K562 (cell line): ENCODE measurements at places on chromosomes 6 and 20. TPM values are rescaled to one million over a fixed set of nuclear protein-coding genes. Genes with fewer than 3 reads are reported as not detected.

Gene TRERF1
- 0.16 and 0.20 TPM in 2 replicates for total RNA-seq

Gene HLA-DQB1
- 0.29 TPM in 1 of 2 replicates, not detected in the other for total RNA-seq

Gene NKAPL
- not detected in 2 replicates for total RNA-seq

Gene BTNL2
- total RNA-seq = not detected in 2 replicates

Gene DNAH8
- total RNA-seq = 2.8 and 2.9 TPM in 2 replicates

Gene PRDM13
- not detected in 2 replicates for total RNA-seq

Gene SCUBE3
- 0.02 TPM in 1 of 2 replicates, not detected in the other for total RNA-seq

Gene HLA-DRB5
- total RNA-seq = 0.27 TPM in 1 of 2 replicates, not detected in the other

Gene CRIP3
- total RNA-seq = 0.82 and 0.89 TPM in 2 replicates

Gene GJA10
- total RNA-seq = not detected in 2 replicates

GRCh38 chr20:15546525-15547023, 1026.7 kb downstream of the KIF16B start:
- no peak overlapping the region for H3K27ac ChIP-seq
- no peak for DNase-seq
- H3K4me3 ChIP-seq = no peak overlapping the region
- H3K36me3 ChIP-seq = no peaks in the 10 kb centered on the region

- no peaks in the 10 kb centered on the region for H3K27me3 ChIP-seq
- H3K4me3 ChIP-seq = no peak overlapping the region
- H3K27ac ChIP-seq = peak overlapping the region; percentile 91
- no peaks in the 10 kb centered on the region; the same call in 2 of the 3 replicates for H3K36me3 ChIP-seq
Measured at GRCh38 chr6:68741501-68742386, 106.7 kb downstream of the ADGRB3 start.

DNA sequence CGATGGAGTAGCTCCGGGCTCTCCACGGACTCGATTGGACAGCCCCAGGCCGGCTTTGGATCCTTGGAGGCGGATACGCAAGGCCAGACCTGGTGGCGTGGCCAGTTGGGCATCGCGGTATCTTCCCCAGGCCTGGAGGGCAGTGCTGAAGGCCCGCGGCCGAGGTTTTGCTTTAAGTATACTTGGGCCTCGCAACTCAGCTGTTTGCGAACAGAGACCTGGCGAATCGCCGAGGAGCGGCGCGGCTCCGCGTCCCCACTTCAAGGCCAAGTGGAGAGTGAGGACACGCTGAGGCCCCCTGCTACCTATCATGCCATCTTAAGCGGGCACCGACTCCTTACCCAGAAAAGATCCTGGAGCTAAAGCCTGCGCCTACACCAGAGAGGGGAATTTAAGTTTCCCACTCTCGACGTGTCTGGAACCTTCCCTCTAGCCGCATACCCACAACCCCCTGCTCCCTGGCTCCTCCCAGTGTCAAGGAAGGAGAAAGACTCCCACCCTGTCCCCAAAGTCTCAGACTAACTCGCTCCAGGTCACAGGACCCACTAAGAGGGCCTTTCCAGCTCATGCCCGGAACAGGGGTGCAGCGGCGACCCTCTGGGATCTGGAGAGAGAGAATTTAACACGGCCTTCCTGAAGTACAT, 4.1 kb downstream of the LINC00237 start:
- peaks cover 17% of the 10 kb centered on the region; the same call in 1 of the 2 replicates for H3K27me3 ChIP-seq
- H3K4me1 ChIP-seq = no peaks in the 10 kb centered on the region; the same call in 2 of the 3 replicates
- DNase-seq = no peak
- no peak overlapping the region for H3K27ac ChIP-seq

DNA sequence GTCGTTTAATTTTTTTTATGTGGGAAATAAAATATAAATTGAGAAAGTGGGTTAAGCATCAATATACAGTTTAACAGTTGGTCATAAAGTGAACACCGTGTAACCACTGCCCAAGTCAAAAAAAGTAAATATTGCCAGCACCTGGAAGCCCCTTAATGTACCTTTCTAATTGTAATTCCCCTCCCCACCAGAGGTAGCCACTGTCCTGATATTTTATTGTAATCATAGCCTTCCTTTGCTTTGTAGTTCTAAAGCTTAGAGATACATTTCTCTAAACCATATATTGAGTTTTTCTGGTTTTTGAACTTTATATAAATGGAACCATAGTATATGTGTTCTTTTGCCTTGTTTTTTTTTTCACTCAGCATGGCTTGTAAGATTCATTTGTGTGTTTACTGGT, 180.6 kb downstream of the TBC1D7 start:
- DNase-seq = no peak
- H3K27ac ChIP-seq = no peak overlapping the region
- 0 out of 2 replicates have a peak, but pooled peaks cover 2% of the 10 kb centered on the region for H3K27me3 ChIP-seq
- no peaks in the 10 kb centered on the region for H3K4me1 ChIP-seq
- H3K36me3 ChIP-seq = no peaks in the 10 kb centered on the region
- H3K4me3 ChIP-seq = no peak overlapping the region

- DNase-seq = peak; percentile 2
- no peaks in the 10 kb centered on the region for H3K36me3 ChIP-seq
- H3K4me1 ChIP-seq = no peaks in the 10 kb centered on the region
- no peaks in the 10 kb centered on the region for H3K27me3 ChIP-seq
- H3K27ac ChIP-seq = no peak overlapping the region
Measured at GRCh38 chr6:74574794-74575193, 631.1 kb downstream of the COL12A1 start.

- H3K4me1 ChIP-seq = peaks cover 6% of the 10 kb centered on the region; the same call in 1 of the 2 replicates
- H3K27me3 ChIP-seq = peaks cover 32% of the 10 kb centered on the region
- no peak overlapping the region for H3K27ac ChIP-seq
- DNase-seq = no peak
- no peaks in the 10 kb centered on the region for H3K36me3 ChIP-seq
Measured at GRCh38 chr20:58212636-58213035, 15.8 kb downstream of the ANKRD60 start.

GRCh38 chr20:920311-920710, 4.2 kb upstream of the ANGPT4 start:
- no peaks in the 10 kb centered on the region for H3K36me3 ChIP-seq
- H3K4me1 ChIP-seq = no peaks in the 10 kb centered on the region
- H3K4me3 ChIP-seq = no peak overlapping the region
- no peak overlapping the region for H3K27ac ChIP-seq
- H3K27me3 ChIP-seq = peaks cover 3% of the 10 kb centered on the region; the same call in 1 of the 3 replicates

- H3K4me3 ChIP-seq = no peak overlapping the region
Measured at GRCh38 chr6:8017705-8018104, 46.5 kb downstream of the BLOC1S5 start.

DNA sequence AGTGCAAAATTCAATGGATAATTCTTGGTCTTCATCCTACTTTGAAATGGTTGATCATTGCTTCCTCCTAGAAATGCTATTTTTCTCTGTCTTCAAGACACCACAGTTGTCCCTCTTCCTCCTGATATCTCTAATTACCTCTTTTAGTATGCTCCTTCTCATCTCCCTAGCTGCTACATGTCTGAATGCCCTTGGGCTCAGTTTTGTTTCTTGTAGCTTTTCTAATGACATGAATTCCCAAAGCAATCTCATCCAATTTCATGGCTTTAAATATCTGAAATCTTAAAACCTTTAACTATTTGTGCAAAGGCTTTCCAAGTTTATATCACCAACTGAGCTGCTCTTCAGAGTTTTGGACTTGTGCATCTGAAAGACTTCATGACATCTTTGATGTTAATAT, 120.2 kb upstream of the RGS17 start:
- no peaks in the 10 kb centered on the region for H3K4me1 ChIP-seq
- no peak for DNase-seq
- H3K27ac ChIP-seq = no peak overlapping the region
- H3K27me3 ChIP-seq = no peaks in the 10 kb centered on the region

GRCh38 chr20:4782378-4782772, 60.7 kb downstream of the PRND start:
- no peaks in the 10 kb centered on the region for H3K4me1 ChIP-seq
- DNase-seq = no peak
- H3K27ac ChIP-seq = no peak overlapping the region
- no peak overlapping the region for H3K4me3 ChIP-seq

- no peak overlapping the region for H3K4me3 ChIP-seq
- no peak for DNase-seq
- no peaks in the 10 kb centered on the region for H3K36me3 ChIP-seq
- no peaks in the 10 kb centered on the region for H3K27me3 ChIP-seq
Measured at GRCh38 chr20:36969478-36970186, 18.1 kb upstream of the SAMHD1 start.

GRCh38 chr6:106450653-106451052, 90.1 kb downstream of the CRYBG1 start:
- no peak for DNase-seq
- H3K27ac ChIP-seq = no peak overlapping the region
- no peak overlapping the region for H3K4me3 ChIP-seq
- no peaks in the 10 kb centered on the region for H3K4me1 ChIP-seq

GRCh38 chr20:54364919-54365318, 110.5 kb upstream of the DOK5 start:
- H3K27me3 ChIP-seq = no peaks in the 10 kb centered on the region
- H3K4me1 ChIP-seq = no peaks in the 10 kb centered on the region
- no peak overlapping the region for H3K4me3 ChIP-seq
- DNase-seq = no peak

DNA sequence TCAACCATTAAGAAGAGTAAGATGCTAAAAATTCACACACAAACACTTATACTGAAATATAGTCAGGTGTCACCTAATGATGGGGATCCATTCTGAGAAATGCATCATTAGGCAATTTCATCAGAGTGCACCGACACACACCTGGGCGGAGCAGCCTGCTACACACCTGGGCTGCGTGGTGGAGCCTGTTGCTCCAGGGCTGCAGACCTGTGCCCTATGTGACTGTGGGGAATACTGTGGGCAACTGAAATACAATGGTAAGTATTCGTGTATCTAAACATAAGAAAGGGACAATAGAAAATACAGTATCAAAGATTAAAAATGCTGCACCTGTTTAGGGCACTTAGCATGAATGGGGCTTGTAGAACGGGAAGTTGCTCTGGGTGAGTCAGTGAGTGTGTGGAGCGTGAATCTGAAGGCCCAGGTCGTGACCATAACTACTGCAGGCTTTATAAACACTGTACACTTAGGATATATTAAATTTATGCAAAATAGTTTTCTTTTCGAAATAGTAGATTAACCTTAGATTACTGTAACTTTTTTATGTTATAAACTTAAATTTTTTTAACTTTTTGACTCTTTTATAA, 124.4 kb upstream of the AFDN start:
- H3K36me3 ChIP-seq = no peaks in the 10 kb centered on the region
- H3K27ac ChIP-seq = no peak overlapping the region
- DNase-seq = no peak
- no peaks in the 10 kb centered on the region; the same call in 2 of the 3 replicates for H3K4me1 ChIP-seq
- peaks cover 72% of the 10 kb centered on the region for H3K27me3 ChIP-seq

DNA sequence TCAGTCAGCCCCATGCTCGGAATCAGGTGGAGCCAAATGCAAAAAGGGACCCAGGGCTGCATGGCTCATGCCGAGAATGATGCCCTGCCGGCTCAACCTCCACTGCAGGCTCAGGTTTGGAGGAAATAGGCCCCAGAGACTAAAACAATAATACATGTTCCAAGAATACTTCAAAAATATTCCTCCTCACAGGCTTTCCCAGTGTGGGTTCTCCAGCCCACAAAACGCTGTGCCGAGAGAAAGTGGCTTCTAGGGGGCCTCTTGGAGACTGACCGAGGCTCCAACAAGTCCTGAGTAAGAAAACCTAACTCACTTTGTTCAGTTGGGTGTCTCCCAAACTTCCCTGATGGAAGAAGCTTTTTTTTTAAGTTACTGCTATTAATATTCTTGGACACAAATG, 73.9 kb downstream of the BANF2 start:
- H3K27ac ChIP-seq = no peak overlapping the region
- H3K4me3 ChIP-seq = no peak overlapping the region
- no peaks in the 10 kb centered on the region for H3K36me3 ChIP-seq
- peaks cover 8% of the 10 kb centered on the region; the same call in 2 of the 3 replicates for H3K27me3 ChIP-seq

GRCh38 chr6:52507557-52508260, 69.2 kb downstream of the TRAM2 start:
- DNase-seq = peak; percentile 62
- H3K36me3 ChIP-seq = peaks cover 68% of the 10 kb centered on the region; the same call in 2 of the 3 replicates
- peaks cover 50% of the 10 kb centered on the region for H3K4me1 ChIP-seq
- H3K27ac ChIP-seq = no peak overlapping the region; the same call in 2 of the 3 replicates
- no peak overlapping the region for H3K4me3 ChIP-seq
- H3K27me3 ChIP-seq = no peaks in the 10 kb centered on the region

- H3K4me3 ChIP-seq = peak overlapping the region; percentile 38
- H3K27ac ChIP-seq = no peak overlapping the region
- DNase-seq = peak; percentile 17
- H3K27me3 ChIP-seq = peaks cover 13% of the 10 kb centered on the region; the same call in 1 of the 2 replicates
Measured at GRCh38 chr20:21099751-21100577, 6.2 kb downstream of the LINC00237 start.

- no peak overlapping the region for H3K27ac ChIP-seq
- no peaks in the 10 kb centered on the region for H3K27me3 ChIP-seq
- no peak for DNase-seq
- no peak overlapping the region for H3K4me3 ChIP-seq
Measured at GRCh38 chr6:128397996-128398395, 122.4 kb downstream of the PTPRK start.

DNA sequence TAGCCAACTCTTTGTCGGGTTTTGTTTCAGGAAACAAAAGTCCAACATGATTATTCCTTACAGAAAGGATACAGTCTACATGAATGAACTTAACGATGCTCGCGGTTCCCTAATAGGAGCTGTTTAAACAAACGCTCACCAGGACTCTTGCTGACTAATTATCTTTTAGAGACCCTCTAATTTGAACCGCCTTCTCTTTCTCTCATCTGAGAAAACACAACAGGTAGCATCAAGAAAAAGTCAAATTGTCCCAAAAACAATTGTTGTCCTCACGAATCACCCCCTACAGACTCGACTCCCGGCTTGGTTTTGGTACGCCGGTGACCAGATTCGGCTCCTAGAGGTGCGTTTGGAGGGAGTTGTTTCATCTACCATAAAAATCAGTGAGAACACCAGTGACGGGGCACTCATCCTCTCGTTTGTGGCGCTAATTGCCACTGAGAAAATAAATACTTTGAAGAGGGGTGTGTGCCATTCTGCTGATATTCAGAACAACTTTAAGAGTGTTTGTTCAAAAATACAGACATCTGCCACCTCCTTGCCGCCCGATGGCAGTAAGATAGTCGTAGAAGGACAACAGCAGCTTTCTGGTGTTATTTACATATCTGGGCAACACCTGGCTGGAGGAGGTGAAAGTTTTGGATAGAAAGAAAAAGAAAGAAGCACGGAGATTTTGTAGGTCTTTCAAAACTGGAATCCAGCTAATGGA, 1.1 kb upstream of the SIM1 start:
- H3K27ac ChIP-seq = no peak overlapping the region
- H3K36me3 ChIP-seq = no peaks in the 10 kb centered on the region
- H3K27me3 ChIP-seq = peaks cover 48% of the 10 kb centered on the region
- H3K4me1 ChIP-seq = peaks cover 14% of the 10 kb centered on the region; the same call in 1 of the 2 replicates
- no peak overlapping the region for H3K4me3 ChIP-seq
- DNase-seq = no peak

DNA sequence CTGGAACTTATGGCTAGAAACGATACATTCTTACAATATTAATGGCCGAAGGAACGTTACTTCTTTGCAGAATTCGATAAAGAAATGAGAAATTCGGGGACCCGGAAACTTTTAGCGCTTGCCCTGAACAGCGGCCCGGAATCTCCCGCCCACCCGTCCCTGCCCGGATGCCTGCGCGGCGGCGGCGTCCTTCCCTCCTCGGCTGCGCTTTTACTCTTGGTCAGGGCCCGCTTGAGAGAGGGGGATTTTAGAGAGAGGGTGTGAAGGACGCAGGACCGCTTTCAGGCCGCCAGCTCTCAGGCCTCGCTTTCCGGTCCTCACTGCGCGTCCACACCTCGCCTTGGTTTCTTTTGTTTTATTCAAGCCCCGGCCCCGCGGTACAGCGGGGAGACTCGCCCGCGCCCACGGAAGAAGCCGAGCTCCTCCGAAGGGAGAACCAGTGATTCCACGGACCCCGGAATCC, 243.7 kb downstream of the ARID1B start:
- H3K36me3 ChIP-seq = no peaks in the 10 kb centered on the region
- DNase-seq = peak; percentile 78
- peaks cover 19% of the 10 kb centered on the region for H3K4me1 ChIP-seq
- H3K27ac ChIP-seq = peak overlapping the region; percentile 98
